Dermis blood vessel endothelial cell (primary cell): ENCODE measurements at places on chromosomes 6 and 20. TPM values are rescaled to one million over a fixed set of nuclear protein-coding genes. Genes with fewer than 3 reads are reported as not detected.

Gene HCK
- total RNA-seq, result not detected in 2 replicates

Gene MMP24OS
- total RNA-seq, result 7.3 TPM in 2 replicates

Gene RAD21L1
- total RNA-seq, result not detected in 2 replicates

Gene SERINC1
- total RNA-seq, result 207 and 230 TPM in 2 replicates

Gene CEP85L
- total RNA-seq, result 14.1 and 14.7 TPM in 2 replicates
